ENCODE measurements at places on chromosomes 1 and 21.
A peak's percentile ranks its signal among the peaks of the same experiment; 100 is the strongest.

- DNase-seq: no peak
These were observed 1.1 kb upstream of the AGO1 start for GRCh38 chr1:35881850-35882273.

GRCh38 chr1:68230901-68231626 lies 1.3 kb downstream of the WLS start:
- DNase-seq: peak; percentile 72

GRCh38 chr1:5223206-5223605 lies 568.8 kb downstream of the AJAP1 start:
- DNase-seq: peak; percentile 54

DNA sequence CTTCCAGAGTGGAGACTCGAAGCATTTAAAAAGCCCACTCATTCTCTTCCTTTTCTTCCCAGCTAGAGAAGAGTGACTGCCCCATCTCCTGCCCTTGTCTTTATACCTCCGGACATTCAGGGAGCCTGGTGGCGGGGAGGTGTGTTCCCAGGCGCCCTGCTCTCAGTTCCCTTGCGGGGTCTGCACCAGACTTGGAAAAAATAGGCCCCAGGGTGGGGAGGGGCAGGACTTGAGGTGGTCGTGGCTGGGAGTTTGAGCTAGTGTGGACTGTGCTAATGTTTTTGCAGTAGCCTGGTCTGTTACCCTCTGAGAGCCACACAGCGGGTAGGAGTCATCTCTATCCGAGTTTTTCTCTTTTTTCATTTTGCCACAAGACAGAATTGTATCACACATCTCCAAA lies 139.1 kb downstream of the PEX14 start:
- DNase-seq: no peak

- DNase-seq: no peak
These were observed 55.3 kb downstream of the RIMS3 start for GRCh38 chr1:40610156-40610555.

GRCh38 chr1:84267476-84267875 lies 34.0 kb upstream of the SAMD13 start:
- DNase-seq: no peak

- DNase-seq: no peak
These were observed 32.9 kb upstream of the AGPAT3 start for GRCh38 chr21:43832158-43832550.

GRCh38 chr1:219387211-219387610 lies 213.5 kb downstream of the LYPLAL1 start:
- no peak for DNase-seq

- no peak for DNase-seq
These were observed 61.6 kb upstream of the IPO9 start for GRCh38 chr1:201767339-201767738.

DNA sequence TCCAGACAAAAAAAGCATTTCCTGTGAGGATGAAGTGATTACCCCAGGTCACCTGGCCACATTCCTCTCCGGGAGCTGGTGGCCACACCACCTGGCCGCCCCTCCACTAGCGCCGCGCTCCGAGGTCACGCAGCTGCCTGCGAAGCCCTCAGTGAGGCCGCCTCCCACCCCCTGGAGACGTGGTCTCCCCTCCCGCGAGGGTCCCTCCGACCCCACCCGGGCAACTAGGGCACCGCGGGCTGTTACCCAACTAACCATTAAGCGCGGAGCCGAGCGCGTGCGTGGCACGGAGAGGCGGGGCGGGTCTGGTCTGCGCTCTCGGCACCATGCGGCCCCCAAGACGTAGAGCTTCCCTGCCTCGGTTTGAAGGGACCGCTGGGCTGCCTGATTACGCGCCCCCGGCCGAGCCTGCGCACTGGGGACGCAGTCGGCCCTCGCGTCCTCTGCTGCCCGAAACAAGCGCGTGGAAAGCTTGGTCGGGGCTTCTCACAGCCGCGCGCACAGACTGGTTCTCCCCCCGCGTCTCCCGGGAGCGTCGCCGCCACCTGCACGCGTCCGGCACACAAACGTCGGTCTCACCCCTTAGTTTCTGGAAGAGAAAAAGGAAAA lies 106.5 kb downstream of the SLC16A1 start:
- peak; percentile 52 for DNase-seq

GRCh38 chr21:33370305-33370704 lies 32.9 kb upstream of the IFNGR2 start:
- no peak for DNase-seq

DNA sequence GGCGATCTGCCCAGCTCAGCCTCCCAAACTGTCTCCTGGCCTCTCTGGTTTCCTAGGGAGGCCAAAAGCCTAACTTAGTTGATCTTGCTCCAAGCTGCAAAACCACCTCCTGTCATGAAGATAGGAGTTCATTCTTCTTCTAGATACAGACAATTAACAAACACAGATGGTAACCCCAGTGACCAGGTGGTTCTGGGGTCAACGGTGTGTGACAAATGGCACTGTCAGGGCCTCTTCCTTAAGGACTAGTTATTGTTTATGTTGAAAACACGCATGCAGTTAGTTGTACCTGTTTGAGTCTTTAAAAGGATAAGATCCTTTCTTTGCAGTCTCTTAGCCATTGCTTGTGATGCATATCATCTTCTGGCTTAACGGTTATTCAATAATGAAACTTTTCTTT lies 4.6 kb upstream of the UMODL1 start:
- DNase-seq: no peak

- DNase-seq: no peak
These were observed 55.2 kb upstream of the KAZN start for GRCh38 chr1:14543191-14543840.

DNA sequence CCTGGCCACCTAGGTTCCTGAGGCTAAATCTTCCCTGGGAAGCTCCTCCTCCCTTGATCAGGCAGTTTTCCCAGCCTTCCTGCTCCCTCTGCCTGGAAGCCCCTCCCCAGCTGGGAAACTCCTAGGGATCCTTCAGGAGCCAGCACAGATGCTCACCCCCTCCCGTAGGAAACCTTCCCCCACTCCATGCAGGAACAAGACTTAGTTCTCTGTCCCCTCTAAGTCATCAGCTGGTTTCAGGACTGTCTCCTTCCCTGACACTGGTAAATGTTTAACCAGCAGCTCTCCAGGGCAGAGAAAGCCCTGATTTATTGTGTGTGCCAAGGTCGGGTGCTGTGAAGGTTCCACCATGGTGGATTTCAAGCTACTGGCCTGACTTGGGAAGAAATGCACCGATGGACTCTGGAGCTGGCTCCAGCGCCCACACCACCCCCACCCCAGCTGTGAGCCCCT lies 25.0 kb downstream of the TTC39A start:
- DNase-seq: no peak

DNA sequence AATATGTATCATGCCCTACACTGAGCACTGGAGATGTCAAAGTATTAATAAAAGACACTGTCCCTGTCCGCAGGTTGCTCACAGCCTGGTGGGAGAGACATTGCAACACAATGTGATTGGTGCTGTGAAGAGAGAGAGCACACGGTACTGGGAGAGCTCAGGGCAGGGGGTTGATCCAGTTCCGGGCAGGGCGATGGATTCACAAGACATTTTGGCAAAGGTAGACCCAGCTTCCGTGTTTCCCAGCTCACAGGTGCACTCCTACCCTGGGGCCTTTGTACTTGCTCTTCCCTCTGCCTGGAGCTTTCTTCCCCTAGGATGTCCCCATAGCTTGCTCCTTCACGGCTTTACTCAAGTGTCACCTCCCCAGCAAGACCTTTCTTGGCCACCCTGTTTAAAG lies 1.4 kb downstream of the PLA2G5 start:
- DNase-seq: no peak

DNA sequence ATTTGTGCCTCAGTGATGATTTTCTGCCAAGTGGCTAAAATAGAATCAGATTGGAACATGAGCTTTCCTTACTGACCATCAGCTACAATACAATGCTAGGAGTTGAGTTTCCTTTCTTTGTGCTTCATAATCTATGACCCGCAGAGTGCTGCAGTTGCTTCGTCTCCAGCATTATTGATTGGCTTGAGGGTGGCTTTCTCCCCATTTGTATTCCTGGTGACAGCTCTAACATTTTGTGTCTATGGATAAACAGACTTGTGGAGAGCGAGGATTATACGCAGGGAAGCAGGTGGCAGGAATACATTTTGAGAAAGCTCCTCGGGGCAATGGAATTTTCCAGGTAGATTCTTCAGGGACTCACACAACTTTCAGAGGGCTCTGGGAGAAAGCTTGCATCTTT lies 223.2 kb downstream of the HHAT start:
- no peak for DNase-seq

DNA sequence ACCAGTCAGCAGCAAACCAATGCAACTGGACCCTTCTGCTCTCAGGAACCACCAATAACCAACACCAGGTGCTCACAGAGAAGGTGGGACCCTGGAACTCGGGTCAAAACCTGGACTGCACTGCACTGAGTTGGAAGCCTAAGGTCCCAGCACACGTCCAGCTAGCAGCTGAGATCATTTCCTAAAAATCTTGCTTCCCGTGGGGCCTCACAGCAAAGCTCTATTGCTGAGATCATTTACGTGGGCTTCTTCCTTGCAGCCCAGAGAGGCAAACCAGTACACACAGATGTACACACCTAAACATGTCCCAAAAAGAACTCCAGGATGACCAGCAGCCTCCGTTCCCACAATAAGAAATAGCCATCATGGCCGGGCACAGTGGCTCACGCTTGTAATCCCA lies 22.8 kb upstream of the STMN1 start:
- no peak for DNase-seq

GRCh38 chr21:44793592-44794374 lies 7.8 kb downstream of the UBE2G2 start:
- no peak for DNase-seq

DNA sequence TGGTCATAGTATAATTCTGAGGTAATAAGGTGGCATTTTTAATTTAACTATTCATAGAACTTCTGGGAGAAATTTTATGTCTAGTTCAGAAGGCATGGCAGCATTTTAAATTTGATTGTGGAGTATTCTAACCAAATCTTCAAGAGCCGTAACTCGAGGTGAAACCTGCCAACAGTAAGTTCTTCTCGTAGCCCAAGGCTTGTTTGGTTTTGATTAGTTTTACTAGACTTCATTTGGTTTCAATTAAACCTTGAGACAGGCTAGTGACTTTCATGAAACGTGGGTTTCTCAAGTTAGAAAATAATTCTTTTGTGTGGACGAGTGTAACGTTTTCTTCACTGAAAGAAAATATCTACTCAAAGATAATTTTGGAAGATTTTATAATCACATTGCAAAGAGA lies 395.5 kb downstream of the USP25 start:
- DNase-seq: no peak

DNA sequence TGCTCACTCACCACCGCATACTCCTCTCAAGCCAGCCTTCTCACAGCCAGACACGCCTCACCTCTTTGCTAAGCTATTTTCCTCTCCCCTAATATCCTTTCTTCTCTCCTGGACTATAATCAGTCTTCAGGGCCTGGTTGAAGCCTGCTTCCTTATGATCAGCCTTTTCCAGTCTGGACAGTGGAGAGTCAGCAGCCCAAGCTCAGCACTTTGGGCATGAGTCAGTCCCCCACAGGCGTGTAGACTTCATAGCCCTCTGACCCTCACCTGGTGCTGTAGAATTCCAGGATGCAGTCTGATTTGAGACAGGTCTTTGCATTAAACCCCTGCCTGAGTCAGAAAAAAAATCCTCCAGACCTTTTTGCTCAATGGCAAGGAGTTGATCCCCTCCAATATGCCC lies 2.5 kb downstream of the HPCAL4 start:
- DNase-seq: no peak

- DNase-seq: no peak
These were observed 28.3 kb upstream of the NEK7 start for GRCh38 chr1:198128533-198128932.

- DNase-seq: no peak
These were observed 380.1 kb downstream of the NUF2 start for GRCh38 chr1:163701783-163702374.

DNA sequence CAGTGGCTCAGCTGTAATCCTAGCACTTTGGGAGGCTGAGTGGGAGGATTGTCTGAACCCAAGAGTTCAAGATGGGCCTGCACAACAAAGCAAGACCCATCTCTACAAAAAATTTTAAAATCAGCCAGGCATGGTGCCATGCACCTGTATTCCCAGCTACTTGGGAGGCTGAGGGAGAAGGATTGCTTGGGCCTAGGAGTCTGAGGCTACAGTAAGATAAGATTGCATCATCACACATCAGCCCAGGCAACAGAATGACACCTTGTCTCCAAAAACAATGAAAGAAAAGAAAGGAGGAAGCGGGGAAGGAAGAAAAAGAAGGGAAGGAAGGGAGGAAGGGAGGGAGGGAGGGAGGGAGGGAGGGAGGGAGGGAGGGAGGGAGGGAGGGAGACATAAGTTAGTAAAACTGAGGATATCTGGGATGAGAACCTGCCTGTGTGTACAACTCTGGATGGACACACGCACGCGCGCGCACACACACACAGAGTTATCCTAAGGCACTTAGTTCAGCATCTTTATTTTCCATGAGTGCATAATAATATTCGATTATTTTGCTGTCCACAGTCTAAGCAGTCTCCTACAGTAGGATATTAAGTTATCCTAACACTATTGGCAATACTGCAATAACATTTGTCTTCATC lies 92.9 kb upstream of the LBR start:
- DNase-seq: no peak

DNA sequence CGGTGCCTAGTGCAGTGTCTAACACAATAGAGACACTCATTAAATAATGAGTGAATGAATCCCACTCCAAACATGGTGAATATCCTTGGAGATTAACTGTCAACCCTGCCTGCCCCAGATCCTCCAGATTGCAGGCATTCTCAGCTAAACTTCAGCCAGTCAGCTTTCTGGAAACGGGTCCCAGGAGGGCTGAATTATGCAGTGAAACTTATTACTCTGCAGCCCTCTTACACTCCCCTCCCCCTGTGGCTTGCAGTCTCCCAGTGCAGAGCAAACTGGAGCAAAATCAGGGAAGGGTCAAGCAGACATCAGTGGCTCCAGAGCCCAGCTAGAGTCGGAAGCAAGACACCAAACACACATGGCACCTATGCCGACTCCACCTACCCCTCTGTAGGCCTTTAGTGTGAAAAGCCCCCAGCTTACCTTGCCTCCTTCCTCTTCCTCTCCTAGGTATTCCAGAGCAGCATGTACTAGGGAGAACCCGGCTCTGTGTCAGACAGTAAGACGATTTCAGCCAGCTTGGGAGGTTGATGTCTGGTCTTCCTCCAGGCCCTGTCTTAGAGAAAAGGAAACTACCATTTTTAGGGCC lies 6.5 kb upstream of the RGS16 start:
- no peak for DNase-seq

- DNase-seq: no peak
These were observed 48.9 kb upstream of the GORAB start for GRCh38 chr1:170483051-170483450.

Measured in right cardiac atrium (tissue), 5 donors.